ENCODE measurements at places on chromosomes 5 and 9.

- DNase-seq = no peak
Measured at GRCh38 chr5:175652741-175653663, 4.9 kb upstream of the HRH2 start.

- no peak for DNase-seq
Measured at GRCh38 chr9:84481231-84481630, 140.7 kb upstream of the SLC28A3 start.

GRCh38 chr9:117720066-117720465 is 15.9 kb downstream of the TLR4 start:
- no peak for DNase-seq

DNA sequence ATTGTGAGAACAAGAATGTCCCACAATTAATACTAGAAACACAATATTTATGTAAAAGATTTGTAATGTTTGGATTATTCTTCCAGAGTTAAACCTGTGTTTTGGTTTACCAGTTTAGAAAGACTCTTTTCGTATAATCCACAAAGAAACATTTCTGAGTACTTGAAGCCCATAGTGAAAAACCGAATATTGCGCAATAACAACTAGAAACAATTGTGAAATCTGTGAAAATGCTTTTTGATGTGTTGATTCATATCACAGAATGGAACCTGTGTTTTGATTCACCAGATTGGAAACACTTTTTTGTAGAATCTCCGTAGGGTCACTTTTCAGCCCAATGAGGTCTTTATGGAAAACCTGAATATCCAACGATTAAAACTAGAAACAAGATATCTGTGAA is 386.2 kb downstream of the PRDM9 start:
- no peak for DNase-seq

- no peak for DNase-seq
Measured at GRCh38 chr5:158435161-158435616, 576.2 kb upstream of the CLINT1 start.

GRCh38 chr5:127832067-127832466 is 128.9 kb downstream of the CCDC192 start:
- no peak for DNase-seq

DNA sequence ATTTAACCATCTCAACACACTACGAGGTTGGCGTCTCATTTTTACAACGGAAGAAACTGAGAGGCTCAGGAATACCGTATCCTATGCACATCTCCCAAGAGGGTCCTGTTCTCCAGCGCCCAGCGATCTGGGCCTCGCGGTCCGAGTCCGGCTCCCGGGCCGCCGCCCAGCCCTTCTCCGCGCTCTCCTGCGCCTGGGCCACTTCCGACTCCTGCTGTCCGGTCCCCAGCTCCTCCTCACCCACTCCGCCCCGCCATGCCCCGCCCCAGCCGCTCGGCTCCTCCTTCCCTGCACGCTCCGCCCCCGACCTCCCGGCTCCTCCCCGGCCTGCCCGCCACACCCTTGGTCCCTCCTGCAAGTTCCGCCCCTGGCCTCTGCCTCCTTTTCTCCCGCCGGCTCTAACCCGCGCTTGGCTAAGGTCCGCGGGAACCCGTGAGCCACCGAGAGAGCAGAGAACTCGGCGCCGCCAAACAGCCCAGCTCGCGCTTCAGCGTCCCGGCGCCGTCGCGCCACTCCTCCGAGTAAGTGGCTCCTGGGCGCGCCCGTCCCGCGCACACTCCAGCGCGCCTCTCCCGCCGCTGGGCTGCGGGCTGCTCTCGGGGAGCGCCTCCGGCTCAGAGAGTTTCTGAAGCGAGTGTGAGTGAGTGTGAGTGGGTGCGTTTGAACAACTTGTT is 87.3 kb upstream of the TNFAIP8 start:
- DNase-seq = peak; percentile 88

DNA sequence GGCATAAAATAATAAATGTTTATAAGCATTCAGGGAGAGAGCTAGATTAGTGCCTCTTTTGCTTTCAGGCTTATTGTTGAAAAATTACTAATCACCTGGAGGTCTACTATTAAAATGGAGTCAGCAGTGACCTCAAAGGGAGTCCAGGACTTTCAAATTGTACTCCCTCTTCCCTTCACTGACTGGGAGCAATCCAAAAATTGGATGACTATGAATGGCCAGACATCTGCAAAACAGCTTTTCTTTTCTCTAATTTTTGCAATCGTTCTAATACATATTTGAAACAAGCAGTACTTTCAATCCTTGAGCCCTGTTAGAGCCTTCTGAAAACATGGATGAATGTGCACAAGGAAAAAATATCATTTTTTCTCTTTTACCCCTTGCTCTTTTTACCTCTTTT is 461.8 kb downstream of the TMEM232 start:
- DNase-seq = no peak

DNA sequence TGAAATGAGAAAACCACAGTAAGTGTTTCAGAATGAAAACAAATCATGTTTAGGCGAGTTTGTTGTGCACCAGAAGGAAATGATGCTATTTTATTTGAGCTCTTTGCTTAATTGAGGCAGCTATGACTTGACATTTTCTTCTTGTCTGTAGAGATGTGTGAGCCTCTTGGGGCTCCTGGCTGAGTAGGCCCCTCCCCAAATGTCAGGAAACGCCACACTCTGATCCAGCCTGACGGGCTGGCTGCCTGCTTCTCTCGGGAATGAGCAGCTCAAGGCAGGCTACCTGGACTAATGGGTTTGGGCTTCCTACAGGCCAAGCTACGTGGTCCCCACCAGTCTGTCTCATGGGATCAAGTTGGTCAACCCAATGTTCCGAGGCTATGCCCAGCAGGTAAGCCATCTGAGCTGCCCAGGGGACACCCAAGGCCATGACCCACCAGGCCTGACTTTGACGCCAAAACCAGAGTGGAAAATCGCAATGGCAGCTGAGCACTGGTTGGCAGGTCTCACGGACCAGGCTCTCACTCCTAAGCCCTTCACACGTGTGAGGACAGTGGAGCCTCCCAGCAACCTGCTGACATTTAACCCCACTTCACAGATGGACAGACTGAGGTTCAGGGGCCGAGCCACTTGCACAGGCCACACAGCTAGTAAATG is 29.9 kb downstream of the USP20 start:
- no peak for DNase-seq

GRCh38 chr9:113851873-113852272 is 24.2 kb upstream of the ZNF618 start:
- no peak for DNase-seq

DNA sequence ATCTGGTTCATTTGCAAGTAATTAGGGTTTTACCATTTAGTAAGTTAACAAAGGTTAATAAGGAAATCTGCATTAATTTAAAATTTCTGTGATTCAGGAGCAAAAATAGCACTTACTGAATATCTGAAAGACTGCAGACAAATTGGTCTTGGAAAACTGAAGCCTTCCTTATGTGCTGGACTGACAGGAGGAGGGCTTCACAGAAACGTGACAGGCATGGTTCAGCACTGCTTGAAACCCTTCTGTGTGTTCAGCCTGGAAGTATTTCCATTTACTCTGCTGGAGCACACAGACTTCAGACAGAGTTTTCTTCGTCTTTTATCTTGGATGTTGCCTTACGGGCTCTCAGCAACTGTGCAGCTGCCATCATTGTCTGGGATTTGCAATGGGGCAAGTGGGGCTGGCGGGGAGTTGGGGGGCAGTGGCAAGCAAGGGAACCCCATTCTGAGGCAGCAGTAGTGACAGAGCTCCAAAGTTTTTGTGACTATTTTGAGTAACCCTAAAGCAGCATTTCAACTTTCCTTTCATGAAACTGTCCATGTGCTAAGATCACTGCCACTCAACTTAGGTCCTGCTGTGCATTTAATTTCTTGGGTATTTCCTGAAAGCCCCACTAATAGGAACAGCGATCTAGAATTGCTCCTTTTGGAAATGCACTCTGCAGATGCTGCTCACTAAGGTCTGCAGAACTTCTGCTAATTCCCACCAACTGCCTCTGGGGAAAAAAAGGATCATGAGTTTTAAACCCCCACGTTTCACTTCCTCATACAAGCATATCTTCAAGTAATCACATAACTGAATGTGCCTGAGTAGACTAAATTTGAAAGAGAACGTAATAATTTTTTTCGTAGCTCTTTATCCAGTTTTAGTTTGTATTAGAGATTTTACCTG is 56.6 kb downstream of the KCNN2 start:
- no peak for DNase-seq

GRCh38 chr9:70519912-70520724 is 105.7 kb upstream of the KLF9 start:
- DNase-seq = peak; percentile 68

DNA sequence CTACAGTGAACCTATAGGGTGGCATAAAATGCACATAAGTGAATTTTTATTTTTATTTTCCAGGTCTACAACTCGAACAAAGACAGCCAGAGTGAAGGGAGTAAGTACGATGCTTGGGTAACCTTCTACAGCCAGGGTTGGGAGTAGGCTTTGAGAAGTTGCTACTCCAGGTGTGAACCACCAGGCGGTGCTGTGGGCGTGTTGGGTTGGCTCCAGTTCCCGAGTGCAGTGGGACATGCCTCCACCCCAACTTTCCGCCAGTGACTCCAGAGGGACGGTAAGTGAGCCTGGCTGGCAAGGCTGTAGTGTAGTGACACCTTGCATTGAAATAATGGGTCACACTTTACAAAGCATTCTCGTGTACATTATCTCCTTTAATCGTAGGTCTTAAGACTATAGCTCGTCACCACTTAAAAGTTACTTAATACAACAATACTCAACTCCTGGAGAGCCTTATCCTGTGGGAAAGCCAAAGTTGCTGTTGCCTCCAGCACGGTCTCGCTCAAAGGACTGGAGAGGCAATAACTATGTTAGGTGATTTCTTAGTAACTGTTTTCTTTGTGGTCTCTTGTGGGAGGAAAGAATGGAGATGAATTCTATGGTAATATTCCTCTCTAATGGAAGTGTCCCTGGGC is 244.0 kb downstream of the ARHGAP26 start:
- peak; percentile 68 for DNase-seq

DNA sequence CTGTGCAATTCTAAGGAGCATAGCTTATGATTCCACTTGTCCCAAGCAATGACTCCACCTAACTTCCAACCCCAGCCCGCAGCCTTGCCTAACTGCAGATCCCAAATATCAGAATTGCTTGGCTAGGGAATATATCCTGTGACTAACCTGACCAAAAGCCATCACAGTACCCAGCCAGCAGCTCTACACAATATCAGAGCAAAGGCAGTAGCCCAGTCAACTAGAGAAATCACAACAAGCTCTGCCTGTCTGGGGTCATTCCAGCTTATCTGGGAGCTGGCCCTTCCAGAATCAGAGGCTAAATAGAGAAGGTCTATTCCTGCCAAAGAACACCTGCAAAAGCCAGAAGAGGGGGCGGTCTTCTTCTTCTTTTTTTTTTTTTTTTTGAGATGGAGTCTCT is 9.3 kb upstream of the KIAA1958 start:
- no peak for DNase-seq

DNA sequence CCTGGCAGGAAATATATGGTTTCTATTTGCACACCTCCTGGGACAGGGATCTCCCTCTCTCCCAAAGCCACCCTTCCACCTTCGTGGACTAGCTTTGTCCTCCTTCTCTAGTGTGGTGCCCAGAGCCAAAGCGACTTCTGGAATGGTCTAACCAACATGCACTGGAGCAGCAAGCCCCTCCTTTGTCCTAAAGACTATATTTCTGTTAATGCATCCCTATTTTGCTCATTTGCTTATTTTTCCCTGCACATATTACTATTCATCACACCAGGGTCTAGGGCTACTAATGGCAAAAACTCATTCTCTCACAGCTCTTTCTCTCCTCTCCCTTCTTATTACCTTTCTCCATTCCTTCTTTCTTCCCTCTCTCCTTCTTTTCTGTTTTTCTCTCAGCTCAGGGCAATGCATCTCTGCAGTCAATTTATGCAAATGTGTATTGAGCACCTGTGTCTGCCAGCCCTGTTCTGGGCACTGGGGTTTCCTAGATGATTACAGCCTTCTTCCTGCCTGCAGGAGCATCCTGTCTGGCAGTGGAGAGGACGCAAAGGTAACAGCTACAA is 2.8 kb upstream of the NEURL1B start:
- DNase-seq = no peak

DNA sequence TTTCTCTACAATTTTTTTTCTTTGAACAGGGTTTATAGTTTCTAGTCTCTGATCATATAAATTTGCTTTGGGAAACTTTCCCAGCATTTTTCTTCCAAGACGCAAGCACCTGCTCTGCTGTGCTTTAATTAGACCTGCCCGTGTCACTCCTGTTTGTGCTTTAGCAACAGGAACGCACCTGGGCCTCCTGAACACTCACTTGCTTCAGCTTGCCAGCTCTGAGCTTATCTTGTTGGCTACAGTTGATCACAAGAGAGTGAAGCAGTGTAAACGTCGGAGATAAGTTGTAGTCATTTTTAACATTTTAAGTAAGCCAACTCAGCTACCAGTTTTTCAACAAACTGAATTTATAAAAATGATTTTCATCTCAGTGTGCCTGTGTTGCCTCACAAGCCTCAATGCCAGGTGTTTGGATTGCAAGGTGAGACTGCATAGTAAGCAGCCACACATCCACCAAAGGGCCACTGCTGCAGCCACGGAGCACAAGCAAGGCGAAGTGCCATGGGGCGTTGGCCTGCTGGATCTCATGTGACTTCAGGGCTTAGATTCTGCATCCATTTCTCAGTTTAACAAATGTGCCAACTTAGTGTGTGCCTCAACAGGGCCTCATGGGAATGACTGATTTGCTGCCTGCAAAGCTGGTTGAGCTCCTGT is 166.9 kb downstream of the TRIO start:
- DNase-seq = no peak

DNA sequence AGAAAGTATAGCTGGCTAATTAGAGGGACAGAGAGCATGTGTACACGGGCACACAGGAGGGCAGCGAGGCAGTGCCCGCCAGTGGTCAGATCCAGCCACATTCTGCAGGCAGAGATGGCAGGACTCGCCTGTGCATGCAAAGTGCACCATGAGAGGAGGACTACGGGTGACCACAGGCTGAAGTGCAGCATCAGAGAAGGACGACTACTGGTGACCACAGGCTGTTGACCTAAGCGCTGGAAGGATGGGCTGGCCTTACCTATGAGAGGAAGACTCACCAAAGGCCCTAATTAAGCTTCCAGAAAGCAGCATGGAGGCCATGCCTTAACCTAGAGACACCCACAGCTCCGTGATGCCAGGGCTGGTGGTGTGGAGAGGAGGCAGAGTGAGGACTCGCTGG is 54.2 kb upstream of the SLC25A51 start:
- no peak for DNase-seq

- no peak for DNase-seq
Measured at GRCh38 chr5:53008751-53009150, 19.6 kb downstream of the ITGA2 start.

- DNase-seq = peak; percentile 92
Measured at GRCh38 chr9:116800885-116801284, 113.8 kb downstream of the TRIM32 start.
